RPMI7951 (cell line): ENCODE measurements at places on chromosomes 1 and 21. TPM values are rescaled to one million over a fixed set of nuclear protein-coding genes. Genes with fewer than 3 reads are reported as not detected.

DMRTA2 gene
- 0.12 and 0.20 TPM in 2 replicates for total RNA-seq

SNAPIN gene
- 74.9 and 75.2 TPM in 2 replicates for total RNA-seq

PLA2G2D gene
- total RNA-seq = not detected in 2 replicates

IGSF9 gene
- not detected in 2 replicates for total RNA-seq

SERPINC1 gene
- 0.39 and 1.1 TPM in 2 replicates for total RNA-seq

FCRL5 gene
- not detected in 2 replicates for total RNA-seq

AMY1C gene
- not detected in 2 replicates for total RNA-seq

TMEM54 gene
- total RNA-seq = 110 and 148 TPM in 2 replicates

AQP10 gene
- total RNA-seq = not detected in 2 replicates

TTC39A gene
- 0.24 TPM in 1 of 2 replicates, not detected in the other for total RNA-seq

BCAR3 gene
- 50.1 and 60.0 TPM in 2 replicates for total RNA-seq

LIN9 gene
- 17.5 and 22.7 TPM in 2 replicates for total RNA-seq

GNG12 gene
- total RNA-seq = 174 and 213 TPM in 2 replicates

NGF gene
- 4.0 and 4.3 TPM in 2 replicates for total RNA-seq

HSD3B1 gene
- total RNA-seq = not detected in 2 replicates

RNF220 gene
- total RNA-seq = 43.1 and 59.5 TPM in 2 replicates

TMEM50A gene
- 124 and 132 TPM in 2 replicates for total RNA-seq

DNALI1 gene
- 5.7 and 5.9 TPM in 2 replicates for total RNA-seq

GUCA2B gene
- total RNA-seq = not detected in 2 replicates

CYP4X1 gene
- 0.10 and 0.36 TPM in 2 replicates for total RNA-seq

NEGR1 gene
- 5.3 and 8.2 TPM in 2 replicates for total RNA-seq

ZSCAN20 gene
- 5.5 and 5.6 TPM in 2 replicates for total RNA-seq

OR2G3 gene
- total RNA-seq = not detected in 2 replicates

SPRR2B gene
- not detected in 2 replicates for total RNA-seq

CLCA4 gene
- total RNA-seq = not detected in 2 replicates

GPR37L1 gene
- total RNA-seq = not detected in 2 replicates

TPM3 gene
- total RNA-seq = 499 and 606 TPM in 2 replicates

NFASC gene
- total RNA-seq = 6.0 and 6.8 TPM in 2 replicates

BRINP3 gene
- not detected in 2 replicates for total RNA-seq

TSPAN2 gene
- total RNA-seq = 0.49 and 1.4 TPM in 2 replicates

ACTA1 gene
- total RNA-seq = not detected in 2 replicates

GSTM1 gene
- 0.12 TPM in 1 of 2 replicates, not detected in the other for total RNA-seq

OR6Y1 gene
- total RNA-seq = not detected in 2 replicates

SLC44A3 gene
- total RNA-seq = 0.98 and 1.1 TPM in 2 replicates

OLIG2 gene
- 0.72 and 0.88 TPM in 2 replicates for total RNA-seq

NTRK1 gene
- not detected in 2 replicates for total RNA-seq

DCST2 gene
- not detected in 2 replicates for total RNA-seq

C1orf185 gene
- total RNA-seq = not detected in 2 replicates

LHX8 gene
- total RNA-seq = 8.6 and 9.0 TPM in 2 replicates

SLC45A3 gene
- total RNA-seq = 4.4 and 4.7 TPM in 2 replicates

PDC gene
- not detected in 2 replicates for total RNA-seq

CYB561D1 gene
- 4.0 and 4.8 TPM in 2 replicates for total RNA-seq

KCNA2 gene
- 0.20 and 0.48 TPM in 2 replicates for total RNA-seq

IGSF5 gene
- total RNA-seq = not detected in 2 replicates

TSTD1 gene
- total RNA-seq = 0.48 TPM in 1 of 2 replicates, not detected in the other

OLFML2B gene
- total RNA-seq = 15.0 and 20.3 TPM in 2 replicates

SLC35D1 gene
- total RNA-seq = 12.8 and 12.9 TPM in 2 replicates

HTR1D gene
- 0.12 TPM in 1 of 2 replicates, not detected in the other for total RNA-seq

CLIC6 gene
- not detected in 2 replicates for total RNA-seq

CLDN17 gene
- not detected in 2 replicates for total RNA-seq

RPAP2 gene
- 11.2 and 14.8 TPM in 2 replicates for total RNA-seq

KRTAP21-2 gene
- total RNA-seq = not detected in 2 replicates

MATN1 gene
- 0.20 and 0.48 TPM in 2 replicates for total RNA-seq
